ENCODE measurements at places on chromosomes 7 and 10. TPM values are rescaled to one million over a fixed set of nuclear protein-coding genes. Genes with fewer than 3 reads are reported as not detected.

DNA sequence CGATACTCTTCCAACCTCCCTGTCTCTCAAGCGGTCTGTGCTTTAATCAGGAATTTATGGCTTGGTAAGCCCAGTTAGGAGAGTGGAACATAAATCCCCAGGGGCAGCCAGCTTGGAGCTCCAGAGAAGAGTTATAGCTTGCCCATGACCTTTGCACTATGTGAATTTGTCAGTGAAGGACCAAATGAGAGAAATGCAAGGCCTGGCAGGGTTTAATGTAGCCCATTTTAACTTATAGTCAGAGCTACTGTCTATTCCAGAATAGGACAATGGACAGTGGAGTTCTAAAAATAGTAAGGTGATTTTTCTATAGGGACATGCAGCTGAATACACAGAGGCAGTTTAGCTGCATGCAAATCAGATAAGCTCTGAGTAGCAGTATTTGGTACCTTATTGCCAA is 142.6 kb upstream of the CAV2 start:
- no peak for DNase-seq

The PAX4 gene
- total RNA-seq: not detected

GRCh38 chr10:126177417-126178030 is 210.8 kb downstream of the ADAM12 start:
- no peak for DNase-seq

- DNase-seq: no peak
These were observed 24.6 kb downstream of the FRMPD2 start for GRCh38 chr10:48249763-48250351.

GRCh38 chr7:29917641-29918040 is 72.0 kb downstream of the SCRN1 start:
- no peak for DNase-seq

GRCh38 chr7:98774884-98775283 is 94.9 kb downstream of the TMEM130 start:
- DNase-seq: no peak

The FMC1 gene
- 11.4 TPM for total RNA-seq
